Fibroblast of skin of abdomen (primary cell): ENCODE measurements at places on chromosomes 1 and 21.

DNA sequence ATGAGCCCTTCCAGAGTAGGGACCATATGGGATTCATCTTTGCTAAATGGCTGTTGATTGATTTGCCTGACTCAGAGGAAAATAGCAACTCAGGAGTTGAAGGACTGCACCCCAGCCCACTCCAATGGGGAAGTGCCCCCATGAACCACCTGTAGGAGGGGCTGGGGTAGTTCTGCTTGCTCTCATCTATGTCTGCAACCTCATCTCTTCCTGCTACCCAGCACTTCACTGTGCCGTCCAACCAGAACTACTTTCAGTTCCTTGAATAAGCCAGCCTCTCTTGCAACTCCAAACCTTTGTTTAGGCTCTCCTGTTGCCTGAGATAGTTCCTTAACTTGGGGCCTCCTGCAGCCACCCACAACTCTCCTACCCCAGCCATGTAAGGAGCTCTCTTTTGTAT lies 26.6 kb downstream of the BEND5 start:
- no peak for DNase-seq

- peak; percentile 8 for DNase-seq
Observed at GRCh38 chr1:192238421-192238820, 78.4 kb upstream of the RGS21 start.

DNA sequence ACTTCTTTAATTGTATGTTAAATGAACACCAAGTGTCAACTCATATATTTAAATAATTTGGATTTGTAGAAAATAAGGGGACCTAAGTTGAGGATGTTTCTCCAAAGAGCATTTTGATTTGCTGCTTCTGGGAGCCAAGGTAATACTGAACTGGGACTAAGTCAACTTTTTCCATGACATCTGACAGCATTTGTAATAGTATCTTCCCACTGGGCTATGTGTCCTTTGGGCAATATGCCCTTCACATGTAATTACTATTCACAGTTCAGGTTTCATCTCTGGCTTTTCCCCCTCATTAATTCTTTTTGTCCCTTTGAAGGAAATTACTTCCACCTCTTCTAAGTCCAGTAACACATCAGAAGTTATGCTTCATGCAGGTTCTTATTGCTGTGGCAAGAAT lies 36.7 kb upstream of the HP1BP3 start:
- DNase-seq, result no peak

DNA sequence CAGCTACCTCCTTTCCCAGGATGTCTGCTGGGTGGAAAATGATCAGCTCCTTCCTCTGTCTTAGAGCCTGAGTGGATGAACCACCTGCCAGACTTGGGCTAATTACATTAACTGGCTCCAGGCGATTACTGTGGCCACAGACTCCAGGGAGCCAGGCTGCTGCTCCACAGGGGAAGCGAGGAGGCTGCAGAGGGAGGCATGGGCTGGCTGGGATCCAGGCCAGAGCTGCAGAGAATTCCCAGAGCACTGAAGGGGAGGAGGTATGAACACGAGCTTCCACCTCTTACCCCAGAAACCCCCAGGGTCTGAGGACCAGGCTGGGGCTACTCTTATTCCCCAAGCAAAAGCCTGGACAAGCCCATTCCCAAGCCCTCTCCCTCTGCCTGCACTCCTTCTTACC lies 136.0 kb upstream of the KLHDC7A start:
- DNase-seq, result no peak

DNA sequence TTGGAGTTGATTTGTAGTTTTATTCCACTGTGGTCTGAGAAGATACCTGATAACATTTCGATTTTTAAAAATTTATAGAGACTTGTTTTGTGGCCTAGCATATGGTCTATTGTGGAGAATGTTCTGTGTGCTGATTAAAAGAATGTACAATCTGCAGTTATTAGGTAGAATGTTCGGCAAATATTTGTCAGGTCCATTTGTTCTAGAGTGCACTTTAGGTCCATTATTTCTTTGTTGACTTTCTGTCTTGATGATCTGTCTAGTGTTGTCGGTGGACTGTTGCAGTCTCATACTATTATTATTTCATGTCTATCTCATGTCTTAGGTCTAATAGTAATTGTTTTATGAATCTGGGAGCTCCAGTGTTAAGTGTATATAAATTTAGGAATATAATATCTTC lies 116.8 kb downstream of the NME7 start:
- no peak for DNase-seq

GRCh38 chr1:145993618-145994390 lies 2.6 kb downstream of the TXNIP start:
- no peak for DNase-seq

DNA sequence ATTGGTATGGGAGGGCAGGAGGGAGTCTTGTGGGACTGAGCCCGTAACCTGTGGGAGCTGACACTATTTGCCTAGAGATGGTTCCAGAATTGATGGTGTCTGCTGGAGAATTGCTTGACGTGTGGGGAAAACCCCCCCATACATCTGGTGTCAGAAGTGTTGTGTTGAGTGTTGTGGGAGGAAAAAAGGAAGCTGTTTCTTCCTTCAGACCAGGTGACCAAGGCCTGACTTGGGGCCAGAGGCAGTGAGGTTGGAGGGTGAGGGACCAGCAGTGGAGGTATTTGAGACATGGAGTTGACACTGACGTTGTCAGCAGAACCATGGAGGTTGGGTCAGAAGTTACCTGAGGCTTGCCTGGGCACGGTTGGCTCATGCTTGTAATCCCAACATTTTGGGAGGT lies 8.3 kb downstream of the SHISAL2A start:
- DNase-seq, result no peak

DNA sequence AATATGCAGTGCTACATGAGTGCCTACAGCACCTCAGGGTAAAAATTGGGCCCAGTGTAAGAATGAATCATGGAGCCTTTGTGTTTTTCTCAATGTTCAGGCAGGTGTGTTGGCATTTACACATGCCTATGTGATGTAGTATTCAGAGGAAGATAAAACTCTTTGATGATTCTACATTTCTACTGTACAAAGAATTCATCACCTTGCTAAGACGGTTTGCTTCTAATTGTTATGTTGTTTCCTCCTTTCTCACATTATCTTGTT lies 867.3 kb downstream of the TTLL7 start:
- DNase-seq, result no peak

DNA sequence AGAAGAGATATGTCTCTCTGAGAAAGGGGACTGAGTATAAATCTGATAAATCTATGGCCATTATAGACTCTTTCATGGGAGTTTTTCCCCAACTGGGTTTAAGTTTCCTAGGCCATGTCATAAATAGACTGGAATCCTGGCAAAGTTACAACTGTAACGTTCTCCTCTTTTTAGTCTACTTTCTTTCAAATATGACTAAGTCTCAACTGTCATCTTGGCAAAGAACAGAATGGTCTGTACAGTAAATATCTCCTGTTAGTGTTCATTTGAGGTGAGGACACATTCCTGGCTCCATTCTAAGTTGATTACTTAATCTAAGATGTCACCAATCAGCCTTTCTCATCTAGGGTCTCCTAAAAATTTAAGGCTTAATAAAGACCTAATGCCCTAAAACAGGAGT lies 300.5 kb downstream of the BRINP2 start:
- DNase-seq, result peak; percentile 76
